Activated CD4-positive, alpha-beta memory T cell treated with anti-CD3 and anti-CD28 coated beads, Interleukin-2, amount 10 ng/mL, durations not matched to agents 7 days and 5 days (primary cell): ENCODE measurements at places on chromosomes 12 and 14. TPM values are rescaled to one million over a fixed set of nuclear protein-coding genes. Genes with fewer than 3 reads are reported as not detected.

GRCh38 chr12:79955561-79955960 is 20.7 kb upstream of the PPP1R12A start:
- no peak for DNase-seq
- H3K4me3 ChIP-seq = no peak overlapping the region
- H3K27ac ChIP-seq = no peak overlapping the region
- no peaks in the 10 kb centered on the region for H3K36me3 ChIP-seq
- peaks cover 29% of the 10 kb centered on the region for H3K27me3 ChIP-seq

GRCh38 chr14:24051789-24052655 is at the start of gene CARMIL3:
CARMIL3 (plus strand) TSS chr14:24052009; CDS start chr14:24052154, 145 bp downstream.
- no peaks in the 10 kb centered on the region for H3K36me3 ChIP-seq
- H3K27me3 ChIP-seq = peaks cover 26% of the 10 kb centered on the region
- H3K4me1 ChIP-seq = peaks cover 23% of the 10 kb centered on the region
- DNase-seq = peak; percentile 72

GRCh38 chr12:98149691-98150210 is 365.6 kb upstream of the TMPO start:
- peaks cover 4% of the 10 kb centered on the region for H3K27me3 ChIP-seq
- DNase-seq = no peak
- no peak overlapping the region for H3K4me3 ChIP-seq
- no peak overlapping the region for H3K27ac ChIP-seq
- H3K36me3 ChIP-seq = no peaks in the 10 kb centered on the region

- H3K4me3 ChIP-seq = no peak overlapping the region
- no peak overlapping the region for H3K27ac ChIP-seq
- no peaks in the 10 kb centered on the region for H3K27me3 ChIP-seq
- peak; percentile 56 for DNase-seq
- peaks cover 1% of the 10 kb centered on the region for H3K4me1 ChIP-seq
- H3K36me3 ChIP-seq = no peaks in the 10 kb centered on the region
Observed at GRCh38 chr14:76050797-76051392, 65.3 kb downstream of the IFT43 start.

DNA sequence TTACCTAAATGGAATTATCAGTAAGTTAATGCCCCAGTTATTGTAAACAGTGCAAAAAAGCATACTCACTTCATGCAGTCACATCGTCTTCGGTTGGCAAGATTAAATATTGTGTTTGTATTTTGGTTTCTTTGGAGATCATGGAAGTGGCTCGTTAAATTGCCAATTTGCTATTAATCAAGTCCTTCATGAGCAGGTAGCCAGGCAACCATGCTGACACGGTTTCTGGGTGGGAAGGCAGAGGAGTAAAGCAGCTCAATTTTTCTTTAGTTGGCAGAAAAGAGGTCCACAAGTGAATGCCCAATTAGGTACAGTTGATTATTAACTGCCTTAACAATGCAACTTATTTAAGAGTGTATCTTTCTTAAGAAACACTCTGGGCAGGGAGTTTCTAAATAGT is 43.9 kb downstream of the PPP4R3A start:
- H3K4me3 ChIP-seq = no peak overlapping the region
- no peaks in the 10 kb centered on the region for H3K27me3 ChIP-seq
- peaks cover 10% of the 10 kb centered on the region for H3K4me1 ChIP-seq
- no peak for DNase-seq

DNA sequence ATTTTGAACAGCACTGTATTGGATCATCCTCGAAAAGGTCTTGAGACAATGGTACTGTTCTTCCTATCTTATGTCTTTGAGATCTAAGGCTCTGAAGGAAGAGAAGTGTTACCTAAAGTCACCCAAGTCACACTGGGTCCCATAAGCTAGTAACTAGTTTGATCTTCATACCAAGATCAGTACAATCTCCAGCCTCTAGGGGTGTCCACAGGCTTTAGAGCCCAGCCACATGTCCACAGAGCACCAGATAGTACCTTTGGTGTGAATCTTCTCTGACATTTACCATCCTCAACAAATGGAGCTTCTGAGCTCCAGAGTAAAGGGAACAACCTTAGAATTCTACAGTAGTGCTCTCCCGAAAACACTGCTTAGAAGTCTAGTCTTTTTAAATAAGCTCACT is 78.7 kb downstream of the KSR2 start:
- no peak overlapping the region for H3K27ac ChIP-seq
- no peak for DNase-seq
- H3K27me3 ChIP-seq = peaks cover 3% of the 10 kb centered on the region

- H3K4me1 ChIP-seq = peaks cover 3% of the 10 kb centered on the region
- peaks cover 28% of the 10 kb centered on the region for H3K27me3 ChIP-seq
- no peak for DNase-seq
- no peak overlapping the region for H3K4me3 ChIP-seq
- no peaks in the 10 kb centered on the region for H3K36me3 ChIP-seq
- H3K27ac ChIP-seq = no peak overlapping the region
Observed at GRCh38 chr12:124736115-124737039, 127.3 kb downstream of the SCARB1 start.

GRCh38 chr12:109988903-109989302 is 7.3 kb downstream of the GIT2 start:
- no peak overlapping the region for H3K4me3 ChIP-seq
- no peak for DNase-seq
- peak overlapping the region; percentile 49 for H3K27ac ChIP-seq
- H3K36me3 ChIP-seq = peaks cover 65% of the 10 kb centered on the region

The HOXC10 gene
- not detected for total RNA-seq

GRCh38 chr14:101783260-101784016 is 21.9 kb downstream of the PPP2R5C start:
- H3K27me3 ChIP-seq = peaks cover 18% of the 10 kb centered on the region
- peaks cover 3% of the 10 kb centered on the region for H3K36me3 ChIP-seq
- H3K27ac ChIP-seq = no peak overlapping the region
- H3K4me3 ChIP-seq = no peak overlapping the region
- peaks cover 8% of the 10 kb centered on the region for H3K4me1 ChIP-seq
- no peak for DNase-seq

The PTPRR gene
- not detected for total RNA-seq
